ENCODE measurements at places on chromosomes 12 and 14.

DNA sequence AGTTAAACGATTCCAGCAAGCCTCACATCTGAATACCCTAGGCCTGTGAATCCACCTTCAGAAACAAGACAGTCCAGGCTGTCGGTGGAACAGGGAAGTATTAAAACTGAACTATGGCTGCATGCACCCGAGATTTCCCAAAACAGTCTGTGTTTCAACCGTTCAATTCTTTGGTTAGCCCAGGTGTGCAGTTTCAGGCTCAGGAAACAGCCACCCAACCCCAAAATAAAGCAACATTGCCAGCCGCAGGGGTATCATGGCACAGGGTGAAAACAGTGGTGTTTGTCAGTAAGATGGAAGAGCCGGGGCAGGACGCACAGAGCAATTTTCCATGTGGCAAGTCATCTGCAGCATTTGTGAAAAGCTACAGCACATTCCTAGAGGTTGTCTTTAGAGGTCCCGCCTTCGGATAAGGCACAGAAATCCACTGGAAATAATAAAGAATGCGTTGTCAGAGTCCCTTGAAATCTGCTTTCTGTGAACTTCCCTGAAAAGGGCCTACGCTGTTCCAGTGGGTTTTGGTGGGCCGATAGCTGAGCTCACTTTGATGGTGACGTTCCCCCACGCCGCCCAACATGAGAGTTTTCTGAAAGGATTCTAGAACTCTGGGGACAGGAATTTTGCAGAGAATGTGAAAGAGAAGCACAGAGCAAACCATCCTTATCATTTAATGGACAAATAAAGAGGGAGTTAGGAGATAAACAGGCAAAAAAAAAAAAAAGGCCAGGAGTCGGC lies 84.9 kb downstream of the BCL11B start:
- no peak for DNase-seq

GRCh38 chr14:77681196-77682157 lies 26.3 kb downstream of the ALKBH1 start:
- no peak for DNase-seq

GRCh38 chr14:28754209-28754985 lies 12.2 kb upstream of the FOXG1 start:
- no peak for DNase-seq

DNA sequence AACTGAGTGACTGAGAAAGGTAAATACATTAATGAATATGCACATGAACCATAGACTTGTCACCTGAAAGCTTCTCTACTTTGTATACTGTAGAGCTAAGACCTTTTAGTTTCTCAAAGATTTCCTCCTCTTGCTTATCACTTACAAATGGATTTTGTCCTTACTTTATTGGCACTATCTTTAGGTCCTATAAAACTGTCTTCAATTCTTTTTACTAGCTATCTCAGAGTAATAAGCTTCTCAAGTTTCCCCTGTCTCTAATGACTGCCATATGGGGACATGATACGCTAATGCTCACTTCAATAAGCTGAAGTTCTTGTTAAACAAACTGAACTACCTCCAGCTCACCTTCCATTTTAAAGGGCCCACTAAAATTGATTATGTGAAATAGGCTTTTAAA lies 468.2 kb upstream of the CCDC196 start:
- no peak for DNase-seq

- no peak for DNase-seq
These were observed 3.0 kb downstream of the ARG2 start for GRCh38 chr14:67622675-67623074.
